ENCODE measurements at places on chromosomes 16 and 17.

DNA sequence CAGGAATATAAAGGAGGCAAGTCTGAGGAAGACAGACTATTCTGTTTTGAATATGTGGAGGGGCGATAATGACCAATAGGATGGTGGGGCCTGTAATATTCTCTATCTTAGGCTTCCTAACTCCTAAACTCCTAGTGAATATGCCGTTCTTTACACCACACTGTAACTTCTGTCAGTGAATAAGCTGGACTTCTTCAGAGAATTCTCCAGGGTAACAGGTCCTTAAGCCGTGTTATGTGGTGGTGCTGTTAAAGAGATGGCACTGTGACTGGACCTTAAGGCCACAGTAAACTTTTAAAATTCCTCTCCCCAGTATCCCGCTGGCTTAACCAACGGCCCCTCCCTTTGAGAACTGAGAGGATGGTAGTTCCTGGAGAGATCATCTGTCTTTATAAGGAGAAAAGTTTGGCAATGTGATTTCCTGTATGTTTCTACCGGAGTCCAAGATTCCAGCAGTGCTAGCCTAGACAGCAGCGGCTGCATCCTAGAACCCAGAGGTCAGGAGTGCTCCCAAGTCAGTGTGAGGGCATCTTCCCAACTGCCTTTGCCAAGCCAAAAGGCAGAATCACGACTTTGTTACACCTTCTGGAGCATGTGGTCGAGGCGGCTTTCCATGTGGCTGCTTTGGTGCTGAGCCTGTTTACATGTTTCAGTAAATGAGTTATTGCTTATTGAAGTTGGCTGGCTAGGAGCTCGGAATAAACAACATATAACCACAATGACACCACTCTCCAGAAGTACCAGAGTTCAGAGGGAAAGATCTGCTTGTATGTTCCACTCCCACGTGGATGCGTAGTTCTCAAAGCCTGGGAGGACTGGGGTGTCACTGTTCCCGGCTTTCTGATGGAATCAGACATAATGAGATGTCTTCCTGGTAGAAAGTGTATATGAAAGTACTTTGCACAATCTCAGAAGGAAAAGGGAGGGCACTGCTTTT is 41.0 kb downstream of the TUBD1 start:
- peak; percentile 100 for DNase-seq

GRCh38 chr16:23562505-23562904 is 5.0 kb downstream of the UBFD1 start:
- no peak for DNase-seq

- DNase-seq = no peak
Measured at GRCh38 chr17:21361020-21361809, 14.9 kb upstream of the KCNJ12 start.

- DNase-seq = peak; percentile 36
Measured at GRCh38 chr17:56679115-56679776, 85.7 kb downstream of the NOG start.

DNA sequence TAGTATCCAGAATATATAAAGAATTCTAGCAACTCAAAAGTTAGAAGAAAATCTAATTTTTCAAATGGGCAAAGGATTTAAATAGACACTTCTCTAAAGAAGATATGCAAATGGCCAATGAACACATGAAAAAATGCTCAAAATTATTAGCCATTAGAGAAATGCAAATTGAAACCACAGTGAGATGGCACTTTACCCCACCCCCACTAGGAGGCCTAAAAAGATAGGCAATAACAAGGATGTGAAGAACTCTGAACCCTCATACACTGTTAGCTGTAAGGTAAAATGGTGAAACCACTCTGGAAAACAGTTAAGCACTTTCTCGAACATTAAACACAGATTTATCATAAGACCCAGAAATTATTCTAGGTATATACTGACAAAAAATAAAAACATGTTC is 71.4 kb upstream of the IRX6 start:
- DNase-seq = no peak

GRCh38 chr17:50501054-50501453 is 7.2 kb upstream of the MYCBPAP start:
- DNase-seq = no peak

- DNase-seq = peak; percentile 78
Measured at GRCh38 chr17:2094891-2095535, 40.1 kb downstream of the HIC1 start.

GRCh38 chr16:27712251-27712711 is 162.3 kb downstream of the KATNIP start:
- DNase-seq = no peak

- DNase-seq = no peak
Measured at GRCh38 chr17:17387017-17387497, 83.9 kb downstream of the NT5M start.

DNA sequence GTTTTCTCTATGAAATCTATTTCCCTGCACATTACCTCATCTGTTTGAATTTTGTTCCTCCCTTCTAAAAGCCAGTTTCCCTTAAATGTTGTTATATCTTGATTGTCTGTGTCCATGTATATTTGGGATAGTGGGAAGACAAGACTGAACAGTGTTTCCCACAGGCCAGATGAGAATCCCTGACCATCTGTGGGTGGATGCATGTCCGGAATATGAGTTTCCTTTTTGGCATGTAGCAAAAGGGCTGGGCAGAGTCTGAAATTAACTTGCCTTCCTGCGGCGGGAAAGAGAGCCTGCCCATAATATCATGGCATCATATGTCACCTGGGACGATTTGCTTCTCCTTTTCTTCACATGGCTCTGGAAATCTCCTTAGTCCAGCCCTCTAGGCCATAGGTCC is 385.8 kb upstream of the MAF start:
- DNase-seq = no peak

- no peak for DNase-seq
Measured at GRCh38 chr17:41638941-41639340, 14.6 kb upstream of the KRT17 start.

DNA sequence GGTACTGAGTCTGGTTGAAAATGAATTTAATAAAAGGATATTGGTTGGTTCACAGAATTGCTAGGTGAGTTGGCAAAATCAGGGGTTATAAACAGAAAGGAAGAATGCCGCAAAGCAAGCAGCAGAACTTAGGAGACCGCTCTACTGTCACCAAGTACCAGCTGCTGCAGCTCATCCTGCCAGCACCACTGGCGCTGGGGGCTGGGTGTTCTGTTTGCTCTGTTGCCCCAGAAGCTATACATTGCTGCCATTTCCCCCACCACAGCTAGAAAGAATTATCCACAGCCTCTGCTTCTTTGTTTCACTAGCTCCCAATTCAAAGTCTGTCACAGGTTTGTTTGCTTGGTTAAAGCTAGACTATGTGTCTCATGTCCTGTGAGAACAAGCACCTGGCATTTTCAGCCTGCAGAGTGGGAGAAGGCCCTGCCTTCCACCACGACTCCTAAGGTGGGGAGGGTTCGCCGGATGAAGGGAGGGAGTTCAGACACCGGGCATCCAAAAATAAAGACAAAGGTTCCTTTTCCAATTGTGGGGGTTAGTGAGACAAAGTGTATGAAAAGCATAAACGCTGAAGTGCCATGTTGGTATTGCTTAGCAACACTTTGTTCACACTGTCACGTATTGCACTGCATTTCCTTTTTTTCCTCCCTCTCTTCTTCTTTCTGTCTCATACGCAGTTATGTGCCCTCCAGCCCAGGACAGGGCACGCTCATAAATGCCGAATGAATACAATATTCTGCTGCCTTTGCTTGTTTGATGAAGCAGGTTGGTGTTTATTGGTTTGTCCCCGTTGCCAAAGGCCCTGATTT is 9.6 kb upstream of the CPD start:
- DNase-seq = no peak

DNA sequence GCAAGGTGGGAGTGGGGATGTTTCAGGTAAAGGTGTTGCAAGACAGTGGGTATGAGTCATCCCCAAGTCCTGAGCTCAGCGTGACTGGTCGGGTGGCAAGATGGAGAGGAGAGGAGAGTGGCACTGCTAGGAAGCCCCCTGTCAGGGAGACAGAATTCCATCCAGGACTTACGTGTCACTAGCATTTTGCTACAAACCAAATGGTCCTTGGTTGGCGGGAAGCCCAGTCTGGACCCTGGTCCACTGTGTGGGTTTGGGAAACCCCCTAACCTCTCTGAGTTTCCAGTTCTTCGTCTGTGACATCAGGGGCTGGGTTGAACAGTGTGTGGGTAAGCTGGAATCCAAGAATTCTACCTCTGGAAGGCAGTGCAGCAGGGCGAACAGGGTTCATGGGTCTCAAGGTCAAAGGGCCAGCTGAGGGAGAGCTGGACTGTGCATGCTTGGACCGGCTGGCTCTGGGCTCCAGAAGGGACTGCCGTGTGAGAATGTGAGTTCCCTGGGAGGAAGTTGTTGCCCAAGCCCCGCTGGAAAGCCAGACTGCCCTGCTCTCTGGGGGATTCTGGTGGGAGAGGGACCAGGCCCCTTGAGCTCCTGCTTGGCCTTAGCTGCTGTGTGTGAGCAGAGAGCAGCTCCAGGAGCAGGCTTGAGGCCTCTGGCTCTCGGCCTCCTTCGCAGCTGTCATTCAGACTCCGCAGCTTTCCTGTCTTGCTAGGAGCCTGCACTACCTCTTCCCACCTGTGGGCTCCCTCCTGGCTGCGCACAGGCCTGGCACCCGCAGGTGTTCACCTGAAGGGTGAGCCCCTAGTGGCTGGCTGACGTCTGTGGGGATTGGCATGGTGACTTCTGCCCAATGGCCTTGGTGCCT is 84.6 kb downstream of the NT5M start:
- DNase-seq = no peak

DNA sequence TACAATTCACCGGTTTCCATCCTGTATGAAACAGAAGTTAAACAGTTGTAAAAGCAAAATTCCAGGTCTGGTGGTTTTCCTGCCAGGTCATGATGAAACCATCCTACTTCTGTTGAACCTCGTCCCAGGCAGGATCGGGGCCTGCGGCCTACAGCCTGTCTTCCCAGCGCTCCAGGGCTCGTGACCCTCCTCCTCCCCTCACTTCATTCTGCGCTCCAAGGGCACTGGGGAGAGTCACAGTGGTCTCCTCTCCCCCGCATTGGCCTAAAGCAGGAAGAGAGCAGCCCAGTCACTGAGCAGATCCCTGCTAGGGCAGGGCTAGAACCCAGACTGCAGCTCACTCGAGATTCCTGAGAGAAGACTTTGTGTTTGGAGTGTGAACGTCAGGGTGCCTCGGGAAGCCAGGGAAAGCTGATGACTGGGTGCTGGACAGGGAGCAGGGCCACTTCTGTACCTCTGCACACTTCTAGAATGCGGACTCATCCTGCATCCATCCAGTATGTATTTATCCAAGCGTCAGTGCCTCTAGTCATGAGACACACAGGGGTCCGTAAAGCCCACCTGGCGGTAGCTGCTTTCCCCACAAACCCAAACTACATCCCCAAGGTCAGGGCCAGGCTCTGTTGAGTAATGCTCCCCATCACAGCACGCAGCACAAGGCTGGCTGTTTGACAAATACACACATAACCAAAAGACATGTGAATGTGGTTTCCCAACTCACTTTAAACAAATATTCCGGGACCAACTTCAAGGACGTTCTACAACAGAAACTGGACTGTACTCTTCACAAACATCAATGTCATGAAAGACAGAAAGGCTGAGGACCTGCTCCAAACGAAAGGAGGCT is 1.7 kb upstream of the ITGAE start:
- DNase-seq = peak; percentile 86

- peak; percentile 23 for DNase-seq
Measured at GRCh38 chr17:9402590-9403199, 172.9 kb downstream of the STX8 start.

DNA sequence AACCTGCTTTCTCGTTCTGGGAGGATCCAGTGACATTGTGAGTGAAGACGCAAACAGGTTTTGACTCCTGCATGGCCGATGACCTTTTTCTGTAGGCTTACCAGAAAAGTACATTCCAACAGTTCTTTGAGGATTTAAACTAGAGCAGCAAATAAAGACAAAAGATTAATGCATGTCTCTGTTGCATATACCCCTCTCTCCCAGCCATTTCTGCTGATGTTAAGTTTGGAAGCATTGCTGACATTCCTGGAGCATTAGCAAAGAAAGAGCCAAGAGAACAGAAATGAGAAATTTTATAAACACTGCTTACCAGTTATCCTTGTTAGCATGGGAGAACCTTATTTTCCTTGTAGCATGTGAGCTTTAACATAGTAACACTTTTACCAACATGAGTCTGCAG is 49.3 kb downstream of the SIAH1 start:
- peak; percentile 73 for DNase-seq

DNA sequence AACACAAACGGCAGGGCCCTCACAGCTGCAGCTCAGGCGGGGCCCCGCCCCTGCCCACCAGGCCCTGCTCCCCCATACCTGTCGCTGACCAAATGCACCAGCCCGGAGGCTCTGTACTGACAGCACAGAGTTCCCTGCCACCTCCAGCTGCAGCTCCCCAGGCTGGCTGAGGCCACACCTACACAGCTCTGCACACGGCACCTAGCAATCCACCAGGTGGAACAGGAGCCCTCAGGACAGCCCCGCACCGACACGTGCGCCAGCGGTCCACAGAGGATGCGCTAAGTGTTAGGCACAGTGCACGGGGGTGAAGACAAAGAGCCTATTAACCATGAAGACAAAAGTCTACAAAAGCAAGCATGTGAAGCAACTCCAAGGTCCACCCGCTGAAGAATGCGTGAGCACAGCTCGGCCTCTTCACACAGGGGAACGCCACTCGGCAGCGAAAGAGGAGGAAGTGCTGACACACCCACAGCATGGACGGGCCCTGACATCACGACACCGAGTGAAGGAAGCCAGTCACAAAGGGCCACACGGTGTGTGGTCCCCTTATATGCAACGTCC is 5.4 kb downstream of the ZCCHC14 start:
- DNase-seq = peak; percentile 55

- no peak for DNase-seq
Measured at GRCh38 chr17:10447026-10447931, 22.1 kb downstream of the MYH4 start.

GRCh38 chr16:47463771-47464624 is 2.9 kb downstream of the PHKB start:
- DNase-seq = peak; percentile 16

DNA sequence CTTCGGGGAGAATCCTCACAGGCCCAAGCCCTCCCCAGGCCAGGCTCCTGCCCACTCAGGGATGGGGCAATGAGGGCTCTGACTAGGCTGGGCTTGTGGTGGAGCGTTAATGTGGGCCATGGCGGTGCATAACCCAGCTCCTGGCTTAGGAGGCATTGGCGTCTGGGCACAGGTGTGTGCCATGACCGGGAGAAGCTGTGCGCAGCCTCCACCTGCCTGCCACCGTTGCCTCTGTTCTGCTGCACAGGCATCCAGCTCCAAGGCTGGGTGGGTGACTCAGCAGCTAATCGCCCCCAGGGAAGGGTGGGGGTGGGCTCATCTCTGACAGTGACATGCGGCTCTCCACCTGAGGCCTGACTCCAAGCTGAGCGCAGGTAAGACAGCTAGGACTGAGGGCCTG is 3.5 kb upstream of the ARHGAP27 start:
- no peak for DNase-seq

DNA sequence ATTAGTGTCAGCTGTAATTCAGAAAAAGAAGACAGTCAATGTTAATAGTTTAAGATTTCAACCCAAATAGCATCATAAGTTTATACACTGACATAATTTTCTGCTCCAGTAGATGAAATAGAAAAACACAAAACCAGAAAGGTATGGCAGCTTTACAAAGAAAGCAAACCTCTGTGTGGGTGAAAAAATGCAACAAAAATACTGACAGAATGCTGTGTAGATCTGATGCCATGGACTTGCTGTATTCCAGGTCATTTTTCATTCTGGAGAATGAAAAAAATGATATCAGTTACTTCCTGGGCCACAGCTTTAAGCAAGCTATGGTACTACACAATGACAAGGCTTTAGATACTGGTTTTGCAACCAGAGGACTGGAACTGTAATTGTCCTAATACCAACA is 116.0 kb downstream of the MAP2K4 start:
- DNase-seq = no peak
